ENCODE measurements at places on chromosomes 11 and 22.

DNA sequence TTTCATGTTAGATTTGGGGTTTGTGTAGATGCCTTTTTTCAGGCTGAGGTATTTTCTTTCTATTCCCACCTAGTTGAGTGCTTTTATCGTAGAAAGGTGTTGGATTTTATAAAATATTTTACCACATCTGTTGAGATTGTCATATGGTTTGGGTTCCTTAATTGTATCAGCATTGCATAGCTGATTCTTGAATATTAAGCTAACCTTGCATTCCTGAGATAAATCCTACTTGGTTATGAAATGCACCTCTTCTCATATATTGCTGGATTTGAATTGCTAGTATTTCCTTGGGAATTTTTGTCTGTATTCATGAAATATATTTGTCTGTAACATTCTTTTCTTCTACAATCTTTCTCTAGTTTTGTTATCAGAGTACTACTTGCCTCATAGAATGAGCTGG is 10.1 kb downstream of the XKR3 start:
- DNase-seq: no peak

DNA sequence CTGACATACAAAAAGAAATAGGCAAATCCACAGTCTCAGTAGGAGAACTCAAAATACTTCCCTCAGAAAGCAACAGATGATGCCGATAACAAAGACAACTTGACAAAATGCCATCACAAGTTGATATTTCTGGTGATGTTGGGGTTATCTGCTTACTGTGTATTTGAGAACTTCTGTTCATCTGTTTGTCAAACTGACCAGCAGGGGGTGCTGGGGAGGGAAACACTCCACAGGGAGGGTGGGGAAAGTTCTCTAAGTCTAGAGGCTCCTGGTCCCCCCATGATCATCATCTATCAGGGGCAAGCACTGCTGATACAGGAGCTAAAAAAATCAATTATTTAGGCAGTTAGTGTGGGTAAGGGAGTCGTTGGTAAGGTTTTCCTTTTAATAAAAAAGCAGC is 19.2 kb downstream of the GLYATL1 start:
- no peak for DNase-seq

DNA sequence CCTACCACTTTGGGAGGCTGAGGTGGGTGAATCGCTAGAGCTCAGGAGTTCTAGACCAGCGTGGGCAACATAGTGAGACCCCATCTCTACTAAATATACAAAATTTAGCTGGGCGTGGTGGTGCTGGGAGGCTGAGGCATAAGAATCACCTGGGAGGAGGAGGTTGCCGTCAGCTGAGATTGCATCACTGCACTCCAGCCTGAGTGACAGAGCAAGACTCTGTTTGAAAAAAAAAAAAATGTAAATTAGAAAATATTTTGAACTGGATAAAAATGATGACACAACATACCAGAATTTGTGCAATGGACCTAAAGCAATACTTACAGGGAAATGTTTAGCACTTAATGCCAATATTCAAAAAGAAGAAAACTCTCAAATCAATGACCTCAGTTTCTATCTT is 46.4 kb downstream of the ATG16L2 start:
- DNase-seq: no peak

DNA sequence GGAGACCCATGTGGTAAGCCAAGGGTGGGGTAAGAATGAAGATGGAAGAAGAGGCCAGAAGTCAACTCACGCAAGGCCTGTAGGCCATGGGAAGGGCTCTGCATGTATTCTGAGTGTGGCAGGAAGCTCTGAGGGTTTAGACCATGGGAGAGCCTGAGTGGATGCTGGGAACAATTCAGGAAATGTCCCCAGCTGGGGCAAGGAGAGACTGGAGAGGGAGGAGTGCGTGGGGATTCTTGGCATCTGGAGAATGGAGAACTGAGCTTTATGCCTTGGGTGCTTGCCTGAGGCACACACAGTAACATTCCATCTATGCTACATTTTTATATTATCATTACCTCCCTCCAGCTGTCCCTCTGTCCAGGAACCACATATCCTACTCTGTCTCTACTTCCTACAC is 50.4 kb upstream of the CD82 start:
- no peak for DNase-seq

DNA sequence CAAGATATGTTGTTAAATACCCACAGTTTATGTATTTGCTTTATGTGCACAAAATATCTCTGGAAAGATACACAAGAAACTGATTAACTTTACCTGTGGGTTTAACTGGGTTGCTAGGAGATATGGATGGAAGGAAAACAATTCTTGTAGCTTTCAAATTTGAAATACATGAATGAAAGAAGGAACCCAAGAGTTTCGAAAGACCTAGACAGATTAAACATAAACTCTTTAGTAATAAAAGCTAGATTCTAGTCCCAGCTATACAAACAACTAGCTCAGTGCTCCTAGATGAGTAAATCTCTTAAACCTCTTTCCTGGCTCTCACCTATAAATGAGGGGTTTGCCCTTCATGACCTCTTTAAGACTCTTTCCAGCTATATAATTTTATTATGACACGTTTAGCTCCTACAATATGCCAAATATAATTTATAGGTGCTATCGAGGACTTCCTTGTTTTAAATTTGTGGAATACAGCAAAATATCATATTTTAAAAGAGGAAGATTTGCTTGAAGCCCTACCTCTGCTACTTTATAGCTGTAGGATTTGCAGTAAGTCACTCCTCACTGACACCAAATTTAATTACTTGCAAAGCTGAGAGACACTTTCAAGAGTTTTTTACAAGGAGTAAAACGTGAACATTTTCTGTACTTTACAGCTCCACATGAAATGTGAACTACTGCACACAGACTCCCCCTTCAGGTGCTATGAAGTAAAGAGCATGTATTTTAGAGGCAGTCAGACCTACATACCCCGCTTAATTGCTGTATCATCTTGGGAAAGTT is 50.7 kb downstream of the RRAS2 start:
- no peak for DNase-seq

- no peak for DNase-seq
These were observed 2.1 kb upstream of the CCDC81 start for GRCh38 chr11:86372586-86372985.

- DNase-seq: no peak
These were observed 2.6 kb downstream of the C11orf21 start for GRCh38 chr11:2298795-2299761.

GRCh38 chr11:30447058-30447640 is 124.2 kb downstream of the ARL14EP start:
- no peak for DNase-seq

- no peak for DNase-seq
These were observed 1.4 kb upstream of the TP53I11 start for GRCh38 chr11:44952082-44952481.

DNA sequence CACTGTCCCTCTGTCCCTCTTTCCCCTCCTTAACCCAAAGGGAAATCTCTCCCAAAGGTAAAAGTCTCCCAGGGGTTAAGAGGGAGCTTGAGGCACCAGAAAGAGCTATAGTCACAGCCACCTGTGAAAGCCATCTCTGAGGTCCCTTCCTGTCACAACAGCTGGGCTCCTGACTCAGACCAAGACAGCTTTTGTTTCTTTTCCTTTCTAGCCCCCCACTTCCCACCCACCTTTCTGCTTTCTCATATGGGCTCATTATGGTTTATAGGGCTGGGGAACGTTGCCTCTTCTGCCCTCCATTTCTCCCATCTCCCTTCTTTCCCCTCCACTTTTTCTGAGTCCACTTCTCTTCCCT is 19.1 kb downstream of the MIF start:
- DNase-seq: no peak

DNA sequence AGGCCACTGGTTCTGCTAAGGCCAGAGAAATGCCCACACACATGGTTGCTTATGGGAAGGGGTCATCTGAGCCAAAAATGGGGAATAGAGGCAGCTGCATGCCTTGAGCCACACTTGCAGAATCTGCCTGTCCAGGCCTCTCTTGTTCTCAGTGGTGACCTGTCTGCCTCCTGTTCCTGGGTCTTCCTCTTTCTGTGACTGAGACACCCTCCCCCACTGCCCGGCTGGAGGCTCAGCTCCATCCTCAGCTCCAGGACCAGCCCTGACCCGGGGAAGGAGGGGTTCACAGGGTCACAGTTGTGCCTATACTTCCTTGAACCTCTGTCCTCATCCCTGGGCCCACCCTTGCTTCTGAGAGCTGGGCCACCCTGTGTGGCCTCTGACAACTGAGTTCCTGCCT is 52.3 kb downstream of the CSF2RB start:
- no peak for DNase-seq

DNA sequence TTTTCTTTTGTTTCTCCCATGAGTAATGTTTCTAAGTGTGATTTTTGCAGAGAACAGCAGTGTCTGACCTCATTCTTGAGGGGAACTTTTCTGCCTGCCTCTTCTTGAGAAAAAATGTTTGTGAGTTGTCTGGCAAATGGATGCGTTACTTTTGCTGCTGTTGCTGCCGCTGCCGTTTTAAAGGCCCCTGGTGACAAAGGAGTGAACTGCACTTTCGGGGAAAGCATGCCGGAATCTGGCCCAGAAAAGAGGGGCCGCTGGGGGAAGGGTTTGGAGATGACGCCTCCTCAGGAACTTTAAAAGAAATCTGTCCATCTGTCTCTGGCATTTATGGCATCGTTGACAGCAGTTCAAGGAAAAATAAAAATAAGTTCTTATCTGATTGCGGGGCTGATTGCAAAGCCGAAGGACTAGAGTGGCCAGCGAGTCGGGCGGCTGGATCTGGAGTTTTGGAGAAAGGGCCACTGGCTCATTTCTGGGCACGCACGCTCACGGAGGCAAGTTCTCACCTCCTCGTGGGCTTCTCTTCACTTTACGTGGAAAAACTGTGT is 16.5 kb downstream of the ZBTB16 start:
- no peak for DNase-seq

DNA sequence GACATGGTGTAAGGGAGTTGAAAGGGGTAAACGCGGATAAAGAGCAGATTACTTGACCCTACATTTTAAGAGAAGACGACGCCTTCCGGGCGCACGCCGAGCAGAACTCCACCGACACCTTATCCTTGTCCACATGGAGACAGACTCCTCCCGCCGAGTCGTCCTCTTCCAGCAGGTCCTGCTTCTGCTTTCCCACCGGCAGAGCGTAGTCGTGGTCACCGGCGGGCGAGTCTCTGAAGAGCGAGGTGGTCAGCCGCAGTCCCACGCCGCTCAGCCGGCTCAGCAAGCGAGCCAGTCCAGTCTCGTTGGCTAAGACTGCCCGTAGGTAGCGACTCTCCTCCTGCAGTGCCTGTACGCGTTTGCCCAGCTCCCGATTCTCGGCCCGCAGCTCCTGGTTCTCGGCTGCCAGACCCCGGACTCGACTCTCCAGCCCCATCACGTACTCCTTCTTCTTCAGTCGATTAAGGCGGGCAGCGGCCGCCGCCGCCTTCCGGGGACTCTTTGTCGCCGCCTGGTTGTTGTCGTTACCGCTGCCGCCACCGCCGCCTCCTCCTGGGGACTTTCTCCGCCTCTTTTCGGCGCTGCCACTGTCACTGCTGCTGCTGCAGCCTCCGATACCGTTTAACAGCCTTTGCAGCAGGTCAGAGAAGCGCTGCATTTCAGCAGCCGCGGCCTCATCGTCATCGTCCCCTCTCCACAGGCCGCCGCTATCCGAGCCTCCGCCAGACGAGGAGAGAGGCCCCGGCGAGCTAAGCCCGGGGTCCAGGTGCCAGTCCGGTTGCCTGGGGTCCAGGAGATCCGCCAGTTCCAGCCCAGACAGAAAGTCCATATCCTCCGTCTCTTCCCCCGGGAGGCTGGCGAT is 945 bp downstream of the CREBZF start:
- peak; percentile 79 for DNase-seq

- DNase-seq: no peak
These were observed 236.6 kb downstream of the GRIK4 start for GRCh38 chr11:120747850-120748814.

DNA sequence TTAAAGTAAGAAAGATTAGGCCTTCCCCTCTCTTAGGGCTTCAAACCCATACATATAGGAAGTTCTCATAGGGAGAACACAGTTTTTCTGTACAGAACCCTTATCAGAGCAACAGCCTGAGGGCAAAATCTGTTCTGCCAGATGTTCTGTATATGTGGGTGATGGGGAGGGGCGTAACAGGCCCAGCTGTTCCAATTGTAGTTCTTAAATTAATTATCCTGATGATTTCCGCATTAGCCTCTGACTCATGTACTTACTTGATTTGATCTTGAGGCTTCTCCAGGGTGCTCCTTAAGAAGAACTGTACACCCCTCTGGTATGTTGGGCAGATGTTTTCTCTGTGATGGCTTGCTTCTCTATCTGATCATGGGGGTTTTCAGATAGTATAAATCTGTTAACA is 123.1 kb upstream of the C11orf87 start:
- DNase-seq: no peak

DNA sequence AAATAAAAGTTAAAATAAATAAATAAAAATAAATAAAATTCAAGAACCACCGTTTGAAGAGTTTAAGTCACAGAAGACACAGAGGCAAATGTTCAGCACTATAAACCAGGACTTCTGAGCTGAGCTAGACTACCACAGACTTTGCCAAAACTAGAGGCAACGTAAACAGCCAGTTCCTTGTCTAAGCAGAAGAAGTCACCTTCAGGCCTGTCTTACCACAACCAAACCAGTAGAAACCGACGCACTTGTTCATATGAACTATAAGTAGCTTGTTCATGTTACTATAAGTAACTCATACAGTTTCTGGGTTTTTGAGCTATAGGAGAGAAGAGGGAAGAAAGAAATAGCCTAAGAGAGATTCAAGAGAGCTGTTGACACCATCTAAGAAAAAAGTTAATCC is 48.3 kb downstream of the NNMT start:
- no peak for DNase-seq

DNA sequence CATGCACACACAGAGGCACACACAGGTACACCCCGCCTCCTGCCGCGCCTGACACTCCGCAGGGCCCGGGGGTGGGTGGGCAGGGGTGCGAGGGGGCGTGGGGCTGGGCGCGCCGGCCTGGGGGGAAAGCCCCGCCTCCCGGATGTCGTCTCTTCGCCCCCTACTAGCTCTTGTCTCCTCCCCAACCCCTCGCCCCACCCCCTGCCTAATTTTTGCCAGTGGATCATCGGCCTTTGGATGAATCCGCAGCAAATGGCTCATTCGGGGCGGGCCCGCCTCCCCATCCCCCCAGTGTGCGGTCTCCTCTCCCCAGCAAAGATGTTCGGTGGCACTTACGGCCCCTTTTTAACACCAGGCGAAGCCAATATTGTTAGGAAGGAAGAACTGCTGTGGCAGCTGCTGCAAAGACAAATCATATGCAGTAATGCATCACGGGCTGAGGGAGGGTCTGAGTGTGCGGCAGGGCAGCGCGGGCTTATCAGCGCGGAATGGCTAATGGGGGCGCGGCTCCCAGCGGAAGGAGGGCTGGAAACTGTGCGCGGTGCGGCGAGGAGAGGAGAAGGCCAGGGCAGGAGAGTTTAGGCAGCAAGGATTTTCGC is 13.4 kb upstream of the NECTIN1 start:
- no peak for DNase-seq

GRCh38 chr22:29803190-29803589 is 34.9 kb downstream of the ASCC2 start:
- no peak for DNase-seq

DNA sequence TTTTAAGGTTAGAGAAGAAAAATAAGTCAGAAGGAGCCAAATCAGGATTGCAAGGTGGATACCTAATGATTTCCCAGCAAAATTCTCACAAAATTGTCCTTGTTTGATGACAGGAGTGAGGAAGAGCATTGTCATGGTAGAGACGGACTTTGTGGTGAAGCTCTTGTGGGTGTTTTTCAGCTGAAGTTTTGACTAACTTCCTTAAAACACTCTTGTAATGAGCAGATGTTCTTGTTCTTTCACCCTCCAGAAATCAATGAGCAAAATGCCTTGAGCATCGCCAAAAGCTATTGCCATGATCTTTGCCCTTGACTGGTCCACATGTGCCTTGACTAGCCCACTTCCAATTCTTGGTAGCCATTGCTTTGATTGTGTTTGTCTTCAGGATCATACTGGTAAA is 20.0 kb downstream of the CALCB start:
- no peak for DNase-seq

All from hypothalamus (tissue), 51 donors.